RWPE2 (cell line): ENCODE measurements at places on chromosomes 7 and 10.

DNA sequence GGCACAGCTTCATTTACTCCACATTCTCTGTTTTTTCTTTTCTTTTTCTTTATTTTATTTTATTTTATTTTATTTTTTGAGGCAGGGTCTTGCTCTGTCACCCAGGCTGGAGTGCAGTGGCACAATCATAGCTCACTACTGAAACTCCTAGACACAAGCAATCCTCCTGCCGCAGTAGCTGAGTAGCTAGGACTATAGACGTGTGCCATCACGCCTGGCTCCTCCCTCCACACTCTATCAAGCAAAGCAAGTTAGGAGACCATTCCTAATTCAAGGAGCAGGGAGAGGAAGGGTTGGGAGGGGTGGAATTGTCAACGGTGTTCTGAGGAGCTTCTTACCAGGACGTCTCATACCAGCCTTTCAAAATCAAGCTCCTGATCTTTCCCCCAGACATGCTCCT lies 52.4 kb downstream of the OAT start:
- DNase-seq, result no peak

DNA sequence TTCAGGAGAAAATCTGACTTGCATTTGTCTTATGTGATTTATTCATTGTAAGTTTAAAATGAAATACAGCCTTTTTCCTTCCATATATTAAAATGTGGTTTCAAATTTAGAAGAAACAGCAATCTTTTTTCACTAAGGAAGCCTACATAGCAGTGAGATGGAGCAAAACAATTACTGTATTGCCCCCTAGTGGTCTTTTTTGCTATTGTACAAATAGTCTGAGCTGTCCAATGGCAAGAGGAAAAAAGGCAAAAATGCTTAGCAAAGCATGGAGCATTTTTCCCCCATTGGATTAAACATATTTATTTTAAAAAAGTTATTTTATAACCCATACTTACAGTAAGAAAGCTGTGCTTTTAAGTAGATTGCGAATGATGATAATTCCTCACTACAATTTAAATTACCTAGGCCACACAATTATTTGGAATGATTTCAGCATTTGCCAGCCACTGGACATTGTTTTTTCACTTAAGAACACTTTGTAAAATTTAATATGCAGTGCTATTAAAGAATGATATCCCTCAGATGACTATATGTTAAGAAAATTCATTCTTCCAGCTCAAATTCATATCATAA lies 119.5 kb downstream of the CPED1 start:
- DNase-seq, result no peak

DNA sequence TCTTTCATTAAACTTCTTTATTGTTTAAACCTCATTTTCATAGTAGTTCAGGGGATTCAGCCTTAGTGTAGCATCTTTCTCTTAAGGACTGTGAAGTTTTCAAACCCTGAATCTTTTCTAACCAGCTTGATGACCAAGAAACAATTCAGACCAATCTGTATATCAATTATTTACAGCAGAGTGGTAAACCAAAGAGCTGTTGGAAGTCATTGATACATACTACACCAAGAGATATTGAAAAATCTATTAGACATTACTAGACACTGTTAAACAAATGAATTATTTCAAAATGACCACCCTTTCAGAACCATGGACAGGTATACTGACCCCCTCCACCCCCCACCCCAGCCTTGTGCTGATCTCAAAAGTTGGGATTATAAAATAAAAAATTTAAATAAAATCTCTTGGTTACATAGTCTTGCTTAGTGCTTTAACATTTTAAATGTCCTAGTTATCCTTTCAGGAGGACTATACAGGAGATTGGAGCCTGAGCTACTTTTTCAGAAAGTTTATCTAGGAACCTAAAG lies 143.9 kb upstream of the LSM8 start:
- DNase-seq, result no peak

- DNase-seq, result no peak
Observed at GRCh38 chr7:123995617-123996326, 37.1 kb downstream of the TMEM229A start.

GRCh38 chr10:21926949-21927348 lies 76.6 kb downstream of the DNAJC1 start:
- DNase-seq, result peak; percentile 74

DNA sequence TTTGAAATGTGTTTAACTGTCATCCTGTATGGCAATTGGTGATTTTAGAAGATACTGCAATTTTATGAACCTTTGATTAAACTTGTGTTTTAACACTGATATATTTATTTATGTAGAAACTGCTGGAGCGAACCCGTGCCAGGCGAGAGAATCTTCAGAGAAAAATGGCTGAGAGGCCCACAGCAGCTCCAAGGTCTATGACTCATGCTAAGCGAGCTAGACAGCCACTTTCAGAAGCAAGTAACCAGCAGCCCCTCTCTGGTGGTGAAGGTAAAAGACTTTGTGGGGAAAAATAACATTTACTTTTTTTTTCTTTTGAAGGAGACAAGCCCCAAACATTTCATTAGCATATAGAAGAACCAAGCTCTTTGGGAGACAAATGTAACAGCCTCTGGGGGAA lies 6.5 kb downstream of the ANLN start:
- DNase-seq, result no peak

GRCh38 chr10:121450247-121450646 lies 148.0 kb downstream of the FGFR2 start:
- no peak for DNase-seq

GRCh38 chr10:83572036-83572435 lies 567.3 kb upstream of the GHITM start:
- no peak for DNase-seq

DNA sequence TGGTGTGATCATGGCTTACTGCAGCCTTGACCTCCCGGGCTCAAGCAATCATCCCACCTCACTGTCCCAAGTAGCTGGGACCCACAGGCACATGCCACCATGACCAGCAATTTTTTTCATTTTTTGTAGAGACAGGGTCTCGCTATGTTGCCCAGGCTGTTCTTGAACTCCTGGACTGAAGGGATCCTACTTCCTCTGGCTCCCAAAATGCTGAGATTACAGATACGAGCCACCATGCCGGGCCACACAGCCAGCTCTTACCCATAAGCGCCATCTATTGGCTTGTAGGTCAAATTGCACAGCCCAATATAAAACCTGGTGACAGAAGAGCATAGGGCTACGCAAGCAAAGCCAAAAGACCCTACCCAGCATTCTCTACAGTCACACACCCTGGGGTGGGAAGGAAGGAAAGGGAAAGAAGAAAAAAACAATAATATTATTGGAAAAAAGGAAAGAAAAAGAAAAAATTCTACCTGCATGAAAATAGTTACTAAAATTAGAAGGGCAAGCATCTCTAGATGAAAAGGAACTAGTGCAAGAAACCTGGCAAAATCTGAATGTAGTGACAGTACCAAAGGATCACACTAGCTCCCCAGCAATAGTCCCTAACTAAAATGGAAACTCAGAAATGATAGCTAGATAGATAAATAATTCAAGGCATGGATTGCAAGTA lies 29.4 kb upstream of the AMPH start:
- DNase-seq, result no peak
